ENCODE measurements at places on chromosomes 16 and 17.

- no peak for DNase-seq
These were observed 29.9 kb downstream of the TSC2 start for GRCh38 chr16:2077696-2078095.

GRCh38 chr16:8179615-8180014, 410.7 kb downstream of the TMEM114 start:
- no peak for DNase-seq

- no peak for DNase-seq
These were observed 157.0 kb upstream of the CDH11 start for GRCh38 chr16:65278874-65279273.

- DNase-seq = no peak
These were observed 199.4 kb downstream of the PHKB start for GRCh38 chr16:47660540-47660939.

DNA sequence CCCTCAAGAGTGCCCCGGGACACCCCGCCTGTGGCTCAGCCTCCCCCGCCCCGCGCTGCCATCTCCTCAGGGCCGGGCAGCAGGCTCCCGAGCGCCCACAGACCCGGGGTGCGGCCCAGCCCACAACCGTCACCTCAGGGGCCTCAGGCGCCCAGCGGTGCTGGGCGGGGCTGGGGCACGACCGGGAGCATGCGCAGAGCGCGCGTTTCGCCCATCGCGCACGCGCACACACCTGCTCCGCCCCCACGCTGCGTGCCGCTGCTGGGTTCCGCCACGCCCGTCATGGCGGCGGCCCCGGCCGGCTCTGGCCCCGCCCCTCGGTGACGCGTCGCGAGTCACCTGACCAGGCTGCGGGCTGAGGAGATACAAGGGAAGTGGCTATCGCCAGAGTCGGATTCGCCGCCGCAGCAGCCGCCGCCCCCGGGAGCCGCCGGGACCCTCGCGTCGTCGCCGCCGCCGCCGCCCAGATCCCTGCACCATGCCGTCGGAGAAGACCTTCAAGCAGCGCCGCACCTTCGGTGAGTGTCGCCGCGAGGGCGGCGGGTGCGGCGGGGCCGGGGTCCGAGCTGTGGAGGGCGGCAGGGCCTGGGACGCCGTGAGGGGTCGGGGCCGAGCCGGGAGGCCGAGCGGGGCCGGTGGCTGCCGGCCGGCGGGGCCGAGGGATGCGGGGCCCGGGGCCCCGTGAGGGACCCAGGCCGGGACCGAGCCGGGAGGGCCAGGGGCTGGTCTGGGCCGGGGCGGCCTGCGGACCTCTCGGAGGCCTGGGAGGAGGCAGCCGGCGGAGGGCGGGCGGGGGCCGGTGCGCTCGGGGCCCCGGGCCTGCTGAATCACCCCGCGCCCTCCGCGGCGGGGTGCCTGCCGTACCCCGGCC, at the start of gene MAP1LC3B:
Gene MAP1LC3B, plus strand, starts transcription at position 387 of the 871 bp plus-strand sequence. Its CDS starts 92 bp downstream, at position 479.
- peak; percentile 69 for DNase-seq

DNA sequence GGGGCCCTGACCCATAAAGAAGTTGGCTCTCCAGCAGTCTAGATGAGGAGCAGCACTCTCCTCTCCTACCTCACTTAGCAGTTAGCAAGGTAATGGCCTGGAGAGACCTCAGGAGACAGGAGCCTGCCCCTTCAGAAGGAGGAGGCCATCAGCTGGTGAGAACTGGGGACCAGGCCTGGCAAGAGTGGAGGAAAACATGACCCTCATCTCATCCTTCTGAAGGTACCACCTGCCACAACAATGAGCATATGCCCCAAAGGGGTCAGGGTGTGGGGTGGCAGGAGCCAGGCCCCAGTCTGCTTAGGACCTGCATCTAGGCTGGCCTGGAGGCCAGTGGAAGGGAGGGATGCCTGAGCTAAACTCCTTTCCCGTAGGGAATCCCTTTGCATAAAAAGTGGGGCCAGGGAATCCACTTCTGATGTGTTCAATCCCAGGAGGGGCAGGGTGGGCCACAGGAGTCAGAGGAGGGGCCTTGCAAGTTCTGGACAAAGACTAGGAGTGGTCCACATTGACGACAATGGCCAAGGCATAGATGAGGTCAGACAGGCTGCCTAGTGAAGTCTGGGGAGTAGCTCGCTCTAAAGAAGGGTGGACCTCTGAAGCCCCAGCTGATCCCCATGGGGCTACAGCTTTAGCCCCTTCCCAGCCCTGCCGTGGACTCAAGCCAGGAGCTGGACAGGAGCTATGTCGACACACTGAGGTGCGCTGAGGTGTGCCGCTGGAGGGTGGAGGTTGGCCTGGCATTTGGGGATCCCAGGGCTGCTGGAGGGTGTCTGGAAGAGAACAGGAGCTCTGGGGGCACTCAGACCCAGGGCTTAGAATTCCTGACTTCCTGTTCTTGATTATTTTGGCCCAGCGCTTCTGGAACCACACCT, 986 bp downstream of the SEBOX start:
- no peak for DNase-seq

DNA sequence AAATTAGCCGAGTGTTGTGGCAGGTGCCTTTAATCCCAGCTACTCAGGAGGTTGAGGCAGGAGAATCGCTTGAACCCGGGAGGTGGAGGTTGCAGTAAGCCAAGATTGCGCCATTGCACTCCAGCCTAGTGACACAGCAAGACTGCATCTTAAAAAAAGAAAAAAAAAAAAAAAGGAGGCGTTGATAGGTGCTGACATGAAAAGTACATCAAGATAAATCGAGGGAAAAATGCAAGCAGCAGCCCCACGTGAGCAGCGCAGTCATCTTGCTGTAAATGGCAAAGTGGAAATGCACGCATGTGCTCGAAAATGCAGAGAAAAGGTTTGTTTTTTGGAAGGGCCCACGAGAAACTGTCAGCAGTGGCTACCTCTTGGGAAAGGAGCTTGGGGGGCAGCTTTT, 20.9 kb downstream of the MXRA7 start:
- DNase-seq = no peak

GRCh38 chr16:9351841-9352434, 260.5 kb downstream of the HAPSTR1 start:
- no peak for DNase-seq

- DNase-seq = no peak
These were observed 22.0 kb upstream of the CCL1 start for GRCh38 chr17:34384822-34385605.

- no peak for DNase-seq
These were observed 4.1 kb upstream of the SLFN5 start for GRCh38 chr17:35238821-35239220.

GRCh38 chr17:78421534-78422266, 43.3 kb downstream of the PGS1 start:
- peak; percentile 9 for DNase-seq

DNA sequence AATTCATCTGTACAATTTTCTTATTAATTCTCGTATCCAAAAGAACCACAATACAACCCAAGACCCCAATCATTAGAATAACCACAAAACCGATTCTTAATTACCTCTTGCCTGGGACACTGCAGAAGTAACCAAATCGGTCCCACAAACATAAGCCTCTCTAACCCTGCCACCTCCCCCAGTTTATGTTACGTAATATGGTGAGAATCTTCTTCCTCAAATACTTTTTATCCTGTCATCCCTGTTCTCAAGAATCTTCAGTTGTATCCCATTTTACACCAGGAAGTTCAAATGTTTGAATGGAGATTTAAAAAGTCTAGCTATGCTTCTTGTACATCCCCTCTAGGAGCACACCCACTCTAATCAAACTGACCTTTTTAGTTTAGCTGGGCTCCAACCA, 269.3 kb upstream of the TBX2 start:
- DNase-seq = no peak

DNA sequence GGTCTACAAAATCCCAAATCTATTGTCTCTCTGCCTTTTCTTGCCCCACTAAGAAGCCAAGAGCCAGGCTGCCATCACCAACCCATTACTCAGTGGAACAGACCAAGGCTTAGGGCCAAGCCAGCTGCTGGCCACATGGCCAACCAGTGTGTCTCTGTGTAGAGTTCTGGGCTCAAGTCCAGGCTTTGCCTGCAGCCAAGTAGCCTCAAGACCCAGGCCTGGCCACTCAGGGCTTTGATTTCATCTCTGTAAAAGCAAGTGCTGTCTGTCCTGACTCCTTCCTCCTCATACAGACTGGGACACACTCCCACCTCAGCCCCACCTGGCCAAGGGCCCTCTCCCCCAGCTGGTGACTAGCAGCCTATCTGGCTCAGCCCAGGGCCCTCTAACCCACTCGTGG, 14.6 kb downstream of the SREBF1 start:
- DNase-seq = peak; percentile 35

DNA sequence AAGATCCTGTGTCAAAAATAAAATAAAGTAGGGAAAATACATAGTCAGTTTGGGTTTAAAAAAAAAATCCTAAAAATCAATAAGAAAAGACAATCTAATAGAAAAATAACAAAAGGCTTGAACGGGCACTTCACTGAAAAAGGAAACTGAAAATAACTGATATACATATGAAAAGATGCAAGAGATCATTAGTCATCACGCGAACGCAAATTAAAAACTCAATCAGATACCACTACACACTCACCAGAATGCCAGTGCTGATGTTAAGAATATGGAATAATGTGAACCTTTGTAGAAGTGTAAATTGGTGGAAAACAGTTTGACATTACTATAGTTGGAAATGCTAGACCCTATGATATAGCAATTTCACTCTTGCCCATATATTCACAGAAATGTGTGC, 14.6 kb downstream of the GNGT2 start:
- DNase-seq = no peak

- no peak for DNase-seq
These were observed 408.6 kb downstream of the MAF start for GRCh38 chr16:79191933-79192332.

DNA sequence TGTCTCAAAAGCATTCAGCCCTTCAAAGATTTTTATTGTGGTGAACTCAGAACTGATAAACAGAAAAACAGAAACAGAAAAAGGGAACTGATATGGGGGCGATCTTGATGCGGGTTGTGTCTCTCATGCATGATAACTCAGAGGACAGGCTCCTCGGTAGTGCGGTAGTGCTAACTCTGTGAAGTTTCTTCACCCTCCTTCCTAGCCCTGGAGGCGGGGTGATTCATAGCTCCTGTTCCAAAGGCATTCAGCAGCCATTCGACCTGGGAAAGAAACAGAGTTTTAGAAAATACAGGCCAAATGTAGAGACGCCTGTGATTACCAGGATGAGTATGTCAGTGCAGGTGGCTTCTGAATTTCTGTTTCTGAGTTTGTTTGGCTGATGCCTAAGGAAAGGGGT, 5.5 kb upstream of the MAF start:
- no peak for DNase-seq

All from NCI-H446 (cell line).